ENCODE measurements at places on chromosomes 1 and 21. TPM values are rescaled to one million over a fixed set of nuclear protein-coding genes. Genes with fewer than 3 reads are reported as not detected.

DNA sequence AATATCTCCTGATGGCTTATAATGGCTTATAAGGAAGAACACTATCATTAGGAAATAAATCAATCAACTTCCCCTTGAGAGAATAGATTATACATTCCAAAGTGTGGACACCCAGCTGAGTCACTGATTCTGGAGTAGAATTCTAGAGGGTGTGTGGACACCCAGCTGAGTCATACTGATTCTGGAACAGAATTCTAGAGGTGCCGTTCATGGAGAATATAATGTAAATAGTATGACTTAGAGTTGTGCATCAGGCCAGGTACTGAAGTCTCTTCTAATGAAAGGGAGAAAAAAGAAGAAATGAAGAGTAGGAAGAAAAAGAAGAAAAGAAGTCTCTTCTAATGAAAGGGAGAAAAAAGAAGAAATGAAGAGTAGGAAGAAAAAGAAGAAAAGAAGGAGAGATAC is 2.4 kb upstream of the USP33 start:
- peaks cover 2% of the 10 kb centered on the region for H3K4me1 ChIP-seq
- H3K36me3 ChIP-seq = no peaks in the 10 kb centered on the region
- no peak overlapping the region for H3K4me3 ChIP-seq
- no peak overlapping the region for H3K27ac ChIP-seq
- DNase-seq = no peak
- no peaks in the 10 kb centered on the region for H3K27me3 ChIP-seq

- no peak overlapping the region for H3K4me3 ChIP-seq
- H3K4me1 ChIP-seq = no peaks in the 10 kb centered on the region
- no peaks in the 10 kb centered on the region for H3K36me3 ChIP-seq
Measured at GRCh38 chr1:50699795-50700194, 260.3 kb downstream of the FAF1 start.

The SLFNL1 gene
- 1.2 TPM for total RNA-seq

The PTAFR gene
- total RNA-seq = 1.5 TPM
